ENCODE measurements at places on chromosomes 13 and 19. TPM values are rescaled to one million over a fixed set of nuclear protein-coding genes. Genes with fewer than 3 reads are reported as not detected.

The ALOX5AP gene
- total RNA-seq = 0.35 TPM

The DEDD2 gene
- 35.1 TPM for total RNA-seq

The EDNRB gene
- total RNA-seq = not detected

The HPN gene
- total RNA-seq = not detected

The TUBA3C gene
- not detected for total RNA-seq

The GPC6 gene
- total RNA-seq = 1.1 TPM

The RNF113B gene
- total RNA-seq = not detected

The NCR1 gene
- total RNA-seq = not detected

The KLK3 gene
- total RNA-seq = not detected

The MEF2B gene
- total RNA-seq = 0.18 TPM

The CEACAM6 gene
- 0.04 TPM for total RNA-seq

The CD209 gene
- not detected for total RNA-seq

The YJEFN3 gene
- 0.35 TPM for total RNA-seq

The MISP3 gene
- 0.78 TPM for total RNA-seq

The CDX2 gene
- total RNA-seq = not detected

The CEACAM16 gene
- not detected for total RNA-seq

The PEAK3 gene
- not detected for total RNA-seq

The NLRP9 gene
- not detected for total RNA-seq

The MED4 gene
- 37.4 TPM for total RNA-seq

The CYP4F11 gene
- 0.21 TPM for total RNA-seq

The RINL gene
- 8.3 TPM for total RNA-seq

The ZNF628 gene
- 4.4 TPM for total RNA-seq

The PSG3 gene
- not detected for total RNA-seq

The CD37 gene
- total RNA-seq = not detected

The ADGRE2 gene
- total RNA-seq = 1.4 TPM

The SOHLH2 gene
- total RNA-seq = not detected

The PCP2 gene
- total RNA-seq = not detected

The ZNF254 gene
- total RNA-seq = 6.9 TPM

The PRODH2 gene
- not detected for total RNA-seq

The TBXA2R gene
- 0.46 TPM for total RNA-seq

The IRGQ gene
- 14.8 TPM for total RNA-seq

The NANOS3 gene
- total RNA-seq = 0.56 TPM

The SPRY2 gene
- total RNA-seq = 14.1 TPM

The WDR87 gene
- not detected for total RNA-seq

The C19orf81 gene
- not detected for total RNA-seq

The SRRM5 gene
- 0.04 TPM for total RNA-seq

The SLC17A7 gene
- not detected for total RNA-seq

Data from foreskin keratinocyte (primary cell).